ENCODE measurements at places on chromosomes 4 and X. TPM values are rescaled to one million over a fixed set of nuclear protein-coding genes. Genes with fewer than 3 reads are reported as not detected.

Gene AFF1
- total RNA-seq, result 72.1 TPM

Gene OPN1MW2
- not detected for total RNA-seq

Gene YY2
- 2.4 TPM for total RNA-seq

Gene RTL3
- total RNA-seq, result not detected

Gene PITX2
- not detected for total RNA-seq

Gene NRK
- total RNA-seq, result not detected

Gene PROM1
- total RNA-seq, result not detected

Gene ZAR1
- total RNA-seq, result not detected

Gene GAGE1
- not detected for total RNA-seq

Gene DHX15
- 195 TPM for total RNA-seq

Gene FGF16
- not detected for total RNA-seq

Gene TRIM2
- 0.42 TPM for total RNA-seq

Gene CFP
- 26.9 TPM for total RNA-seq

Gene MAGEC2
- not detected for total RNA-seq

Gene MAGEA2B
- not detected for total RNA-seq

Gene GABRB1
- not detected for total RNA-seq

Gene SFRP2
- total RNA-seq, result not detected

Gene ERCC6L
- total RNA-seq, result 6.5 TPM

Gene MSANTD1
- total RNA-seq, result 2.1 TPM

Gene ARHGAP36
- total RNA-seq, result not detected

Gene MAGEB10
- not detected for total RNA-seq

Gene DIAPH2
- total RNA-seq, result 10.8 TPM

Gene AKAP14
- not detected for total RNA-seq

Gene CLIC2
- 1.0 TPM for total RNA-seq

Gene GABRG1
- not detected for total RNA-seq

Gene FAM47A
- total RNA-seq, result not detected

Gene CPE
- total RNA-seq, result not detected

Gene DIPK2B
- total RNA-seq, result not detected

Gene SMIM10
- 0.49 TPM for total RNA-seq

Gene CITED1
- total RNA-seq, result not detected

Gene AWAT2
- total RNA-seq, result not detected

Gene H2BW1
- not detected for total RNA-seq

Gene IDS
- 93.3 TPM for total RNA-seq

Gene SRPX2
- not detected for total RNA-seq

Measured in T-helper 1 cell treated with Interleukin-12 subunit alpha and Interleukin-12 subunit beta and Interleukin-4 antibody, amounts not matched to agents 30 ng/mL and 1 ng/mL, for 36 hours (primary cell).